Cerebellar cortex (tissue), 1 donor: ENCODE measurements at places on chromosomes 1 and 21.

DNA sequence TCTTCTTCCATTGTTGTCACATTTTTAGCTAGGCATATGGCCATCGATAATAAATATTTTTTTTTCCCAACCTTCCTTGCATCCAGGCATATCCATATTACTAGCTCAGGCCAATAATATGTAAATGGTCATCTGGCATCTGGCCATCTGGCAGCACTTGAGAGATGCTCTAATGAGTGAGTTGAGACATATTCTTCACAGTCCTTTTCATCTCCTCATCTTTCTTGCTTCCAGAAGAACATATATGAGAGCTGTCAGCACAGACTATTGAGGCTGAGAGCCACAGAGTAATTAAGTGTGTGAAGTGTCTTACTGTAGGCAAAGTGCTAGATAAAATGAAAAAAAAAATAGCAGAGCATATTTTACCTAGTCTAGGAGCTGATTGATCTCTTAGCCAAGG is 628.4 kb upstream of the TMPRSS15 start:
- peak; percentile 51 for DNase-seq

DNA sequence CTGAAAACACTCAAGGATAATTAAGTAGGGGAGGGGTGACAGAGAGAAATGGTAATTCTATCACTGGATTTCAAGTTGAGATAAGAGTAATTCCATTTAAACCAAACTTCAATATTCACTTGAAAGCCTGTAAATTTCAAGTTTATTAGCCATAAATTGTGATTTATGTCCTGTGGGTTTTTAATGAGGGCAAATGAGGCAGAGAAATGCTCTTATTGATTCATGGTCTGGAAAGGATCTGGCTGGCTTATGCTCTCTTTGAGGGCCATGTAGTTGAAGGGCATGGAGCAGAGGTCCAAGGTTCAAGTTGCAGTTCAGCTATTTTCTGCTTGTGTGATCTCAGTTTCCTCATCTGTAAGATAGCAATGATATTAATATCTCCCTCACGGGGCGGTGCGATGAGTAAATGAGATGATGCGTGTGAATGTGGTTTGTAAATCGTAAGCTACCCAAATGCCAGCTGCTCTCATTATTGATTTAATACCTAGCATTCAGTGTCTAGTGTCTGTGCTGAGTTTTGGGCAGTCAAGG is 12.3 kb downstream of the OLFML3 start:
- no peak for DNase-seq

- no peak for DNase-seq
These were observed 18.3 kb downstream of the IFI44 start for GRCh38 chr1:78667939-78668338.

DNA sequence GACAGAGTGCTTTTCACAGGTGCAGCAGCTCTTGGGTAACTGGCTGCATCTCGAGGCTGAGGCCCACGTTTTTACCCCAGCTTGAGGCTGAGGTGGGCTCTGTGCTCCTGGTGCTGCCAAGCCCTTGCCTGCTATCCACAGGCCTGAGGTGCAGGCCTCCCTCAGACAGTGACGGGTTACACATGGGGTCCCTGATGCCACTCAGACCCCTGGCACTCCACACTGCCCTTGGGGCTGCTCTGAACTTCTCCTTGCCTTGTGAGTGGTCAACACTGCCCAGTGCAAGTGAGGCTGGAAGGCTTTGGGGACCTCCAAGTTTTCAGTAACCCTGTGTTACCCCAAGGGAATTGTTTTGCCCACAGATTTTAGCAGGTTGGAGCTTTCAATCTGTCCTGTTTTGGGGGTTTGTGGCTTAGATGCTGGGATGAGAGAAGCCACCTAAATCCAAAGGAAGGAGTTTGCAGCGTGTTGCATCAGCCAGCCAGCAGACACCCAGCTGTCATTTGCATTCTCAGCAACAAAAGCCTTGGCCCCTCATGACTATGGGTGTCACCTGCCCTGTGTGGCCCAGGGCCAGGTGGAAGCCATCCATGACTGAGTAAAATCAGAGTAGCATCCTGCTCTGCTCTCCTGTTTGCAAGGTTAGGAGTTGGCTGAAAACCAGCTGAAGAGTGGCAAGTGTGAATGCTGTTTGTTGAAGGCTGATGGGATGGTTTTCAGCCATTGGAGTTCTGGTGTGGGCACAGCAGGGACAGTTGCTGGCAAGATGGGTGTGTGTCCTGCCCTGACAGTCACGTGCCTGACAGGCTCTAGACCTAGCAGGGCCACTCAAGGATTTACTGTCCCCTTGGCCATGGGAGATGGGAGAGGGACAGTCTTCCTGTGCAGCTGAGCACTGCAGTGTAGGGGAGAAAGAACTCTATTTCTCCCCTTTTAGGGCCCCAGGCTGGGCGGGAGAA is 3.2 kb downstream of the RNF187 start:
- no peak for DNase-seq

DNA sequence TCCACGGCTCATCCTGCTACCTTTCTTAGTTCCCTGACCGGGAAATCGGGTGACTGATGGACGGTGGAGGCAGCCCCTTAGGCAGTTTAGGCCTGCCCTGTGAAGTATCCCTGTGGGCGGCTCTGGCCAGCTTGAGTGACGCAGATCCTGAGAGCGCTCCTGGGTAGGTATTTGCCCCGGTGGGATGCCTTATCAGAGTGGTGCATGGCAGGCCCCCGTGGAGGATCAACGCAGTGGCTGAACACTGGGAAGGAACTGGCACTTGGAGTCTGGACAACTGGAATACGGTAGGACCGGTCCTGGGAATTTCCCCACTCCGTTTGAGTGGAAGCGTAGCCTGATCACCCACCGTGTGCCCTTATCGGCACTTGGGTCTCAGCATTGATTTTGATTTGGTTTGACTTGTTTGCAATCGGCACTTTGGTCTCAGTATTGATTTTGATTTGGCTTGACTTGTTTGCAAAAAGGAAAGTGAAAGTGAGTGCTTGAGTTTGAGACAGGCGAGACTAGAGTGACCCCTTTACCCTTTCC is 15.2 kb downstream of the PLA2G2F start:
- DNase-seq: no peak

GRCh38 chr1:77562596-77563150 is 119.8 kb downstream of the ZZZ3 start:
- DNase-seq: no peak

DNA sequence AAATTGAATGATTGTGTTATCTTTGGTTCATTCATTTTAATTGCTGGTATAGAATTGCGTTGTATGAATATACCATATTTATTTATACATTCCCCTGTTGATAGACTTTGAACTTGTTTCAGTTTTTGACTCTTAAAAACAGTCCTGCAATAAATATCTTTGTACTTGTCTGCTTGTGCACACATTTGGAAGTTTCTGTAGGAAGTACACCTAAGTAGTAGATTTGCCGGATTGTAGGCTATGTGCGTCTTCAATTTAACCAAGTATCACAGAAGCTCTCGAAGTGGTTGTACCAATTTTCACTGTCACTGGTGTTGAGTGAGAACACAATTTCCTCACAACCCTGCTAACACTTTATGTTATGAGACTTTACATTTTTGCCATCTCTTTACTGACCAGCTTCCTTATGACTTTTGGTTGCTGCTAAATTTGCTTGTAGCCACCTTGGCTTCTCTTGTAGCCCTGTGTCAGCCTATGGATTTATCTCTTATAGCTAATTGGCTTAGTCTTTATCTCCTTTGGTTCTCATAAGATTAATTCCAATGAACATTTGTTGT is 2.2 kb downstream of the TTC3 start:
- no peak for DNase-seq

- DNase-seq: peak; percentile 42
These were observed 17.9 kb upstream of the CENPF start for GRCh38 chr1:214584805-214585766.

GRCh38 chr21:40372506-40372905 is 474.5 kb downstream of the DSCAM start:
- no peak for DNase-seq

GRCh38 chr1:232568331-232568852 is 61.5 kb downstream of the SIPA1L2 start:
- DNase-seq: no peak

DNA sequence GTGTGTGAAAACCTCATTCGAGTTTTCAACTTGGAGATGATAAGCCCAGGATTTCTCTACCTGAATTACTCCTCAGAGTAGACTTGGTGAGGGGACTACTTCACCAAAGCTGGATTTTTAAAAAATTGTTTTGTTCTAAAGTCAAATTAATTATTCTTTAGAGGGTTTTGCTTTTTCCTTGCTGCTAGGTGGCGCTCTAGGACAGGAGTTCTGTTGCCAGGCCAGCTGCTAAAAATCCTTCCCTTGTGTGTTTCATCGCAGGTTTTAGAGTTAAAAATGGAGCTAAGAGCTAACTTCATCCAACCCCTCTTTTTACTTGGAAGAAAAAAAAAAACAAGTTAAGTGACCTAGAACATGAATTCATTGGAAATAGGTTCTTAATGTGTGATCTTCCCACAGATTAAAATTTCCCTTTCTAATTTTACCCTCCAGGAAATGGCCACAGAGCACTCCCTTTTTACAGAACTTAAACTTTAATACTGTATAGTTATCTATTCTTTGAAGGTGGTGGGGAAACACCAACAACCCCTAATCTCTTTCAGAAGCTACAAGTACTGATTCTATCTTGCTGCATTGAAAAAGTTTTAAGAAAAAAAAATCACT is 36.7 kb upstream of the FAM163A start:
- peak; percentile 56 for DNase-seq

DNA sequence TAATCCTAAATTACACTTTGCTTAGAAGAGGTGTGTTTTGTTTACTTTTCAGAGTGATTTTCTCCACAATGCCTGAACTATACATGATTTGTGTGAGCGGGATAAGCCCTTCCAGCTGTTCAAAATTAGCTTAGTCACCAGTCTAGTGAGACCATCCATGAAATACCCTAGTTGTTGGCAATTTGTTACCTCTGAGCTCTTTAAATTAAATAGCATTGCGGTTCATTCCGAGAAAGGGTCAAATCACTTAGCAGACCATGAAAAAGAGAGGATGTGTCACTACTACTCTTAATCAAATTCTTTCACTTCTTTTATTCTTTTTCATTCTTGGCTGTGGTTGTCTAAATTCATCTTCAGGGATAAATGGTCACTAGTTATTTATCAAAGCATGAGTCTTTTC is 11.9 kb upstream of the VAV3 start:
- no peak for DNase-seq

DNA sequence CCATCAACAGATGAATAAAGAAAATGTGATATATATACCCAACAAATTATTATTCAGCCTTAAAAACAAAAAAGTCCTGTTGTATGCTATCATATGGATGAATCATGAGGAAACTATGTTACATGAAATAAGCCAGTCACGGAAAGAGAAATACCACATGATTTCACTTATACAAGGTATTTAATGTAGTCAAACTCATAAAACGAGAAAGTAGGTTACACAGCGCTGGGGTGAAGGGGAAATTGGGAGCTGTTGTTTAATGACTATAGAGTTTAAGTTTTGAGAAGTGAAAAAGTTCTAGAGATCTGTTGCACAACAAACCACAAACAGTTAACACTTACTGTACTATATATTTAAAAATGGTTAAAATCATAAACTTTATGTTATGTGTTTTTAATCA is 58.5 kb downstream of the SLC25A24 start:
- no peak for DNase-seq
